ENCODE measurements at places on chromosomes 16 and 17. TPM values are rescaled to one million over a fixed set of nuclear protein-coding genes. Genes with fewer than 3 reads are reported as not detected.
A peak's percentile ranks its signal among the peaks of the same experiment; 100 is the strongest.

KRT27 gene
- polyA plus RNA-seq, result not detected

DNA sequence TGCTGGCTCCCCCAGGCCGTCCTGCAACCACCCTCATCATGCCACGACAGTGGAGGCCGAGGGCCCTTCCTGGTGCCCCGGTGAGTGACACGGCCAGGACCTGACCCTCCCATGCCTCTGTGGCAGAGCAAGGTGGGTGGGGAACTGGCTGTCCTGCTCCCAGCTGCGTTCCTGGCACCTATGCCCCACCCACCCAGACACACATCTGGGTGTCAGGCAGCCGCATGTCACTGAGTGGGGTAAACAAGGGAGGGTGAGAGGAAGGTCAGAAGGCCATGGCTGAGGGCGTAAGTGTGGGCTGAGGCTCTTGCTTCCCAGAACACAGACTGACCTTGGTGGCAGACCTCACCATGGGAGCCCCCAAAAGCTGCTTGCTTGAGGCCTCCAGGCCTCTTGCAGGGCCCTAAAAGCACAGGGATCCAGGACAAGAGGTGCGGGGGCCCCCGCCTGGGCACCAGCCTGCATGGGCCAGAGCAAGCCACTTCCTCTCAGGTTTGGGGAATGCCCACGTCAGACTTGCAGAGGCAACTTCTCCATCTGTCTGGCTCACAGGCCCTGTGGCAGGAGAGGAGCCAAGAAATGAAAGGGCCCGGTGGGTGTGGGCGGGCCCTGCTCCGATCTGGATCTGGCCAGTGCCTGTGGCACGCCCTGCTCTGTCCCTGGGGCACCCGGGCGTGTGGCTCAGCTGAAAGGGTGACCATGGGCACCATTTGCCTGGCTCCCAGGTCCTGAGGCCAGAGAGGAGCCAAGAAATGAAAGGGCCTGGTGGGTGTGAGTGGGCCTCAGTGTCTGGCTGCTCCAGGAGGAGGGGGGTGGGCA is 3.9 kb upstream of the CCDC57 start:
- no peaks in the 10 kb centered on the region for H3K27me3 ChIP-seq
- peaks cover 20% of the 10 kb centered on the region for H3K4me1 ChIP-seq
- H3K27ac ChIP-seq, result no peak overlapping the region

DNA sequence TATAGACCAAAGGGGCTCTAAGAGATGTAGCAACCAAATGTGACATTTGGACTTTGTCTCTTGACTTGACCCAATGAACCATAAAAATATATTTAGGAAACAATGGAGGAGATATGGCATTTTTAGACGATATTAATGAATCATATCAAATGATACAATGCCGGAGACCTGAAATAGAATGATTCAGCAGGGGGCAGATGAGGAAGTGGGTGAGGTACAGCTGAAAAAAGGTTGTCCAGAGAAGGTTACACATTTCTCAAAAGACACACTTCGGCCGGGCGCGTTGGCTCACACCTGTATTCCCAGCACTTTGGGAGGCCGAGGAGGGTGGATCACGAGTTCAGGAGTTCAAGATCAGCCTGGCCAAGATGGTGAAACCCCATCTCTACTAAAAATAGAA is 16.5 kb upstream of the SNN start:
- no peaks in the 10 kb centered on the region for H3K4me1 ChIP-seq
- no peaks in the 10 kb centered on the region for H3K27me3 ChIP-seq
- H3K27ac ChIP-seq, result no peak overlapping the region
- DNase-seq, result no peak
- no peak overlapping the region for H3K4me3 ChIP-seq
- H3K36me3 ChIP-seq, result no peaks in the 10 kb centered on the region

IKZF3 gene
- 0.11 TPM for polyA plus RNA-seq

C17orf78 gene
- polyA plus RNA-seq, result not detected

GRCh38 chr17:1571341-1571704 is 8.7 kb upstream of the PITPNA start:
- H3K27me3 ChIP-seq, result no peaks in the 10 kb centered on the region
- no peak overlapping the region for H3K27ac ChIP-seq
- H3K36me3 ChIP-seq, result no peaks in the 10 kb centered on the region
- H3K4me1 ChIP-seq, result no peaks in the 10 kb centered on the region

NAGS gene
- 0.57 TPM for polyA plus RNA-seq

KRT222 gene
- polyA plus RNA-seq, result not detected

KNOP1 gene
- 9.1 TPM for polyA plus RNA-seq

CD7 gene
- 0.23 TPM for polyA plus RNA-seq

FAM83G gene
- polyA plus RNA-seq, result 1.5 TPM

ZNF469 gene
- polyA plus RNA-seq, result 0.76 TPM

DNA sequence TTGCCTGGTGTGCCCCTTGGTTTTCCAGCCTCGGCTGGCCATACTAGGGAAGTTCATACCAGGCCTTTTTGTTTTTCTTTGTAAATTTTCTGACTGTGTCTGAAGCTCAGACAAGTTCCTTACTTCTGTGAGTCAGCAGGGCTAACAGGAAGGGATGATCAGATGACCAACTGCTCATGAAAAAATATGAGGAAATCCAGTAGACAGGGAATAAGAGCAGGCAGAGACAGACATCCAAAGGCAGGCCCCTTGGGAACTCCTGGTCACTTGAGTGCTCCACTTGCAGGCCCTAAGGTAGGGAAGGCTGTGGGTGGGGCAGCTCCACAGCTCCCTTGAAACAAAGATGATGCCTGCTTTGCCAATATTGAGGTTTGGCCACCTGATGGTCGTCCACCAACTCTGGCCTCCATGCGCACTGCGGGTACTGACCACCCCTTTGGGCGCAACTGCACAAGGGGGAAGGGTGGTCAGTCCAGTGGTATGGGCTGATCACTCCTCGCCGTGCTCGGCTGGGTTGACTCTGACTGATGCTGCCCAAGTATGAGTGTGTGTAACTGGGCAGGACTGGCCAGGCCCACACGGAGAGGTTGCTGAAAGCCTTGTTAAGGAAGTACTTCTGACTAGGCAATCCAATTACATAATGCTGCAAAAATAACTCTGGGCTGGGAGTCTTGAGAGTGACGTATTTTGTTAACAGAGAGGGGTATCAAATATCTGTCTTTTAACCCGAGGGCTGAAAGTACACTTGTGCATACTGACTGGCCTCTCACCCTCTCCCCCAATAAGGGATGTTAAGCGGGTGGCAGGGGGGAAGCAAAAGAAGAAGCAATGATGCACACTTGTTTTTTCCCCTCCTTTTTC is 20.8 kb upstream of the ZFHX3 start:
- H3K27ac ChIP-seq, result peak overlapping the region; percentile 96
- peak; percentile 79 for DNase-seq
- no peak overlapping the region for H3K4me3 ChIP-seq
- H3K4me1 ChIP-seq, result peaks cover 40% of the 10 kb centered on the region

- no peak overlapping the region for H3K4me3 ChIP-seq
- H3K27me3 ChIP-seq, result no peaks in the 10 kb centered on the region
- no peak overlapping the region for H3K27ac ChIP-seq
- H3K4me1 ChIP-seq, result no peaks in the 10 kb centered on the region
- no peak for DNase-seq
- peaks cover 10% of the 10 kb centered on the region for H3K36me3 ChIP-seq
These were observed 18.2 kb downstream of the DHX38 start for GRCh38 chr16:72111657-72112451.

KRTAP9-3 gene
- not detected for polyA plus RNA-seq

KRTAP9-2 gene
- not detected for polyA plus RNA-seq

DNA sequence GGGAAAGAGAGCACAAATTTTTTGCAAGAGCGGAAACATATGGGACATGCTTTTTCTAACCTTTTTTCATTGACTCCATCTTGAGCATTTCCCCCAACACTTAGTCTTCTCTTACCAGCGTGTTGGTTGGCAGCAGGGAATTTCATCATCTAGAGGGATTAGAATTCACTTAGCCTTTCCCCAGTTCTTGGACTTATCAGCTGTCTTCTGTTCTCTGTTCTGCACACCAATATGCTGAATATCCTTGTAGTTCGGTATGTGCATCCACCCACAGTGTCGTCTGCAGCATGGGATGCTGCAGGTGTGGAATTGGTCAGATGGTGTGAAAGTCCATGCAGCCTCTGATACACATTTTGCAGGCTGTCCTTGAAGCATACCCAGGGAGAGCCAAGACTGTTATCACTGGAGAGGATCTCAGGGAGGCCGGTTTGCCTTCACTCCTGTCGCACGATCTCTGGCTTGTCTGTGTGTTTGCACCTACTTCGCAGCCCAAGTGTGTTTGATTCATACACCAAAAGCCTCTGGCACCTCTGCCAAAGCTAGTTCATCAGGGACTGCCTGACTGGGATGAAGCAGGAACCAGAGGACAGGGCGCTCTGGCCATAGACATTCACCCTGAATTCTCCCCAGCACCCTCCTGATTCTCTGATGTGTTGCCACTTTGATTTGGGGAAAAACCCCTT is 93.3 kb downstream of the SOCS1 start:
- H3K36me3 ChIP-seq, result no peaks in the 10 kb centered on the region
- H3K4me3 ChIP-seq, result no peak overlapping the region
- no peak for DNase-seq
- H3K27ac ChIP-seq, result peak overlapping the region; percentile 88

- H3K27me3 ChIP-seq, result no peaks in the 10 kb centered on the region
- H3K27ac ChIP-seq, result no peak overlapping the region
- no peak overlapping the region for H3K4me3 ChIP-seq
These were observed 43.5 kb downstream of the GRB2 start for GRCh38 chr17:75361996-75362395.

NOMO2 gene
- 146 TPM for polyA plus RNA-seq

DNA sequence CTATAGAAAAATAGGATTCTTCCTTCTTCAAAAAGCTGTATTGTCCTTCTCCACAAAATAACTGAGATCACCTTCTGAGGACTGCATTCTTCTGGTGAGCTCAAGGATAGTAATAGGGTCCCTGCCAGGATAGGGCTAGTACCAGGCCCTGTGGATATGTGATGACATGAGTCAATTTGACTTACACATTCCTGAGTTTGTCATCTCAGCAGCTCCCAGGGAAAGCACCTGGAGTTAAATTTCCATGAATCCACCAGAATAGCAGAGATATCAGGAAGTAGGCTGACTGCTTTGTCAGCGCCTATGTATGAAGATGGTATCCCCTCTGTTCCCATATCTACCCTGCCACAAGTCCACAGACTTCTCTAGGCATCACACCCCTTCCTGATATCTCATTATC is 225.8 kb downstream of the PMP22 start:
- H3K27ac ChIP-seq, result no peak overlapping the region
- no peaks in the 10 kb centered on the region for H3K4me1 ChIP-seq
- H3K27me3 ChIP-seq, result no peaks in the 10 kb centered on the region
- H3K36me3 ChIP-seq, result no peaks in the 10 kb centered on the region

SLX1A gene
- 19.2 TPM for polyA plus RNA-seq

RPL38 gene
- polyA plus RNA-seq, result 903 TPM

DNA sequence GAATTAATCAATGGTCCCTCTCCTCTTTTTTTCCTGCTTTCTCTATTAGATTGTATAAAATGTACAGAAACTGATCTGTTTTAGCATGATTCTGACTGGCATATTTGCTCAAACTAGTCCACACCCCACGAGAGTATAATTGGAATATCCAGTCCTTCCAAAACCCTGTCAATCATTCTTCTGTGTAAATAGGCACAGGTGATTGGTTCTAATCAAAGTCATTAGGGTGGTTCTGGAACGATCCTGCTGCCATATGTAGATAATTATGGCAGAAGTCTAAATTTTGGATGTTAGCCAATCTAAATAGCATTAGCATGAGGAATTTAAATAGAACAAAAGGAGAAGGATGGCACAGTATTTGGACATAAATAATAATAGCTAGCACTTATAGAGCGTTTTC is 165.7 kb downstream of the SHISA6 start:
- H3K4me1 ChIP-seq, result no peaks in the 10 kb centered on the region
- no peaks in the 10 kb centered on the region for H3K27me3 ChIP-seq
- no peak overlapping the region for H3K4me3 ChIP-seq
- H3K27ac ChIP-seq, result no peak overlapping the region

- no peaks in the 10 kb centered on the region for H3K36me3 ChIP-seq
- no peak overlapping the region for H3K27ac ChIP-seq
- H3K27me3 ChIP-seq, result no peaks in the 10 kb centered on the region
- DNase-seq, result no peak
These were observed 163.4 kb downstream of the PHKB start for GRCh38 chr16:47624563-47624962.

ZNF597 gene
- polyA plus RNA-seq, result 1.4 TPM

TBC1D3I gene
- not detected for polyA plus RNA-seq

MYH13 gene
- polyA plus RNA-seq, result 0.01 TPM

SYT17 gene
- 0.38 TPM for polyA plus RNA-seq

ITGAL gene
- 0.47 TPM for polyA plus RNA-seq

DNA sequence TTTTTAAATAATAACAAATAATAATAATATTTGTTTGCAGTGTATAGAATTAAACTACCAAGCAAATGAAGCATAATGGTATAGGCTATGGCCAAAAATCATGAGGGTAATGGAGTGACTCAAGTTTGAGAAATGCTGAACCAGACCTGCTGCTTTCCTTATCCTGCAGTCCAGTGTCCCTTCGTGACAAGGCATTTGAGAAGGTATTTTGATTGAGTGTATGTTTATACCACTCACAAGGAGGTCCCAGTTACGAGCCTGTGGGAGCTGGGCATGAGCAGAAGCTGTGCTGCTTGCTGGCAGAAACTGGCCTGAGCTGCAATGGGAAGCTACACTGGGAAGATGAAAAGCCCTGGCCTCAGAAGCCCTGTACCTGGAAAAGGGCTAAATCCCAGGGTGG is 50.3 kb downstream of the GNAO1 start:
- DNase-seq, result no peak
- no peaks in the 10 kb centered on the region for H3K27me3 ChIP-seq
- no peak overlapping the region for H3K27ac ChIP-seq
- peaks cover 13% of the 10 kb centered on the region for H3K4me1 ChIP-seq
- H3K4me3 ChIP-seq, result no peak overlapping the region

- no peaks in the 10 kb centered on the region for H3K36me3 ChIP-seq
- H3K27me3 ChIP-seq, result no peaks in the 10 kb centered on the region
- H3K4me3 ChIP-seq, result no peak overlapping the region
- peaks cover 11% of the 10 kb centered on the region for H3K4me1 ChIP-seq
- DNase-seq, result no peak
- peak overlapping the region; percentile 16 for H3K27ac ChIP-seq
These were observed 44.8 kb downstream of the PITPNC1 start for GRCh38 chr17:67421869-67422273.

TPPP3 gene
- polyA plus RNA-seq, result 13.4 TPM

CD300E gene
- 0.30 TPM for polyA plus RNA-seq

TGFB1I1 gene
- 29.5 TPM for polyA plus RNA-seq

DNA sequence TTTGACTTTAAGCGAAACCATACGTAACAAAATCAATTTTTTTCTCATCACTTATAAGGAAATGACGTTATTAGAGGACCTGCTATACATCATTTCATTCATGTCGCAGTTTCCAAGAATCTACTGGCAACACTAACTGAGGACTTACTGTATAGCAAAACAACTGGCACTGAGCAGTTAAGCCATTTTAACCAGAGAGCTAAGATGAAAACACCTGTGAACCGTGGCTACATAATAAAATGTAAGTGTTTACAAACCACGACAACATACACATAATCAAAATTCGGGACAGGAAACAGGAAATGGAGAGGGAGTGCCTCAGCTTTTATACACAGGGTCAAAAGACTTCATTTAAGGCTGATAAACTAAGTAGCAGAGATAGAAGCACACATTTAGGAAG is 29.5 kb downstream of the METTL16 start:
- no peak for DNase-seq
- peaks cover 28% of the 10 kb centered on the region for H3K4me1 ChIP-seq
- peaks cover 4% of the 10 kb centered on the region for H3K36me3 ChIP-seq
- H3K27ac ChIP-seq, result no peak overlapping the region
- H3K4me3 ChIP-seq, result no peak overlapping the region

GRCh38 chr16:783404-784161 is 4.6 kb downstream of the RPUSD1 start:
- peaks cover 9% of the 10 kb centered on the region for H3K4me1 ChIP-seq
- H3K4me3 ChIP-seq, result no peak overlapping the region
- H3K27me3 ChIP-seq, result peaks cover 11% of the 10 kb centered on the region
- no peaks in the 10 kb centered on the region for H3K36me3 ChIP-seq
- H3K27ac ChIP-seq, result no peak overlapping the region
- DNase-seq, result no peak

CTRL gene
- 0.90 TPM for polyA plus RNA-seq

MYOCD gene
- polyA plus RNA-seq, result 12.9 TPM
